ENCODE measurements at places on chromosomes 3 and 15.

- DNase-seq, result peak; percentile 37
Measured at GRCh38 chr3:185069037-185070030, 83.5 kb downstream of the C3orf70 start.

DNA sequence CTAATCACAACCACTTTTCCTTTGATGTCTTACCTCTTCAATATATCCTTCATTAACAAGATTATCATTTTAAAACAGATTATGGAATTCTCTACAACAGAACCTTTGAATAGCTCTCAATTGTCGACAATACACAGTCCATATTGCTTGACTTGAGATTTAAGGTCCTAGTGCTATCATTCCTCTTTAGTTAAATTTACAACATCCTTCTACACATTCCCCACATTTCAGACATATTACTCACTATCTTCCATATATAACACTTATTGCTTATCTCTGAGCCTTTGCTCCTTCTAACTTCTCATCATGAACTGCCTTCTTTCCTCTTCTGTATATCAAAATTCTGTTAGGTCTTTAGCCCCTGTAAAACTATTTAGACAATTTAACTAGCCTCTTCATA, 247.0 kb downstream of the STXBP5L start:
- DNase-seq, result no peak

GRCh38 chr3:44159696-44160300, 81.9 kb upstream of the TOPAZ1 start:
- no peak for DNase-seq

GRCh38 chr15:97386940-97387339, 573.6 kb upstream of the ARRDC4 start:
- DNase-seq, result no peak

- DNase-seq, result no peak
Measured at GRCh38 chr3:9761919-9762318, 7.8 kb downstream of the CAMK1 start.

DNA sequence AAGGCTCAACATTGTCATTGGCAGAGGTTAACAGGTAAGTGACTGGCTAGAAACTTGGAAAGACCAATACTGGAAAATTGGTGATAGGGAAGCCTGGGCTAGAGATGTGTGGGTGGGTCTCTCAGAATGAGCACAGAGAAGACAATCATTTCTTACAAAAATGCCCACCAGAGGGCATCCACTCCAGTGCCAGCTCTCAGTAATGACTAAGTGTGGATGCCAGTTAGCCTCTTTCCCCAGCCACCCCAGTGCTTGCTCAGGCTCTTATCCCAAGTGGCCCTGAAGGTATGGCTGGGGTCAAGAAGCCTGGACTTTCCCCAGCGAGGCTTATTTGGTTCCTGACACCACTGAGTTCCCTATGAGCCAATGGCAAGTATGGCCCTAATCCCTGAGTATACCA, 115.9 kb upstream of the ST8SIA2 start:
- DNase-seq, result no peak

GRCh38 chr3:112365636-112366035, 32.7 kb downstream of the CD200 start:
- no peak for DNase-seq

- no peak for DNase-seq
Measured at GRCh38 chr3:157753787-157754136, 250.5 kb upstream of the VEPH1 start.

- no peak for DNase-seq
Measured at GRCh38 chr3:166089575-166089974, 252.4 kb upstream of the BCHE start.

- no peak for DNase-seq
Measured at GRCh38 chr3:43926055-43926454, 235.3 kb downstream of the ABHD5 start.

DNA sequence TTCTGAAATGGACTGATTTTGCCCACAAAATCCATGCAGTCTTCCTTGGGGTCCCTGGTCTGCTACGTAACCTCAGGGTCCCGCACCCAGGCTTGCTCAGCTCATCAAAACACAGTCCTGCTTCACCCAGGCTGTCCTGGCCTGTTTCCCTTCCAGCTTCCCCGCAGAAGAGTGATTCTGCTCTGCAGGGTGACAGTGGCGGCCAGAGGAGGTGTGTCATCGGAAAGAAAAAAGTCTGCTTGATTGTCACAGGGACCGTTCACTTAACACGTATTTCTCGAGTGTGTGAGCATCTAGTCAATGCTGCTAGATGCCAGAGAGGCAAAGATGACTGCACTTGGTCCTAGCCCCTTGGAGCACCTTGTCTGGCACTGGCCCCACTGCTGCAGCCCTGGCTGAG, 50.1 kb upstream of the ABHD2 start:
- DNase-seq, result no peak

GRCh38 chr3:41710646-41711388, 251.1 kb downstream of the ULK4 start:
- no peak for DNase-seq

DNA sequence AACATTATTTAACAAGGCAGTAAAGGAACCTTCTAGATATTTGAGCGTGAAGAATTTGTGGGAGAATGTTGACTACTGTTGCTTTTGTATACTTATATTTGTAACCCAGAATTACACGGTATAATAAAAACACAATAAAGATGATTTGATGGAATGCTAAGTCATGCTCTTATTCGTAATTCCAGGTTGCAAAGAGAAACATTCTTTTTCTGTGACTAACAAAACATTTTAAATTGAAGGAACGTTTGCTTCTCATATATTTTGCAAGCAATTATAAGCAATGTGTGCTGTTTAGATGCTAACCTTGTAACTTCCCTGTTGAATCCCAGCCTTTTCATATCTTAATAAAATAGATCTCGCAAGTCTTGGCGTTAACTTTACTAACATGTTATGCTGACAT, 124.4 kb upstream of the CGNL1 start:
- no peak for DNase-seq

- no peak for DNase-seq
Measured at GRCh38 chr15:62783303-62783957, 259.1 kb upstream of the TPM1 start.

DNA sequence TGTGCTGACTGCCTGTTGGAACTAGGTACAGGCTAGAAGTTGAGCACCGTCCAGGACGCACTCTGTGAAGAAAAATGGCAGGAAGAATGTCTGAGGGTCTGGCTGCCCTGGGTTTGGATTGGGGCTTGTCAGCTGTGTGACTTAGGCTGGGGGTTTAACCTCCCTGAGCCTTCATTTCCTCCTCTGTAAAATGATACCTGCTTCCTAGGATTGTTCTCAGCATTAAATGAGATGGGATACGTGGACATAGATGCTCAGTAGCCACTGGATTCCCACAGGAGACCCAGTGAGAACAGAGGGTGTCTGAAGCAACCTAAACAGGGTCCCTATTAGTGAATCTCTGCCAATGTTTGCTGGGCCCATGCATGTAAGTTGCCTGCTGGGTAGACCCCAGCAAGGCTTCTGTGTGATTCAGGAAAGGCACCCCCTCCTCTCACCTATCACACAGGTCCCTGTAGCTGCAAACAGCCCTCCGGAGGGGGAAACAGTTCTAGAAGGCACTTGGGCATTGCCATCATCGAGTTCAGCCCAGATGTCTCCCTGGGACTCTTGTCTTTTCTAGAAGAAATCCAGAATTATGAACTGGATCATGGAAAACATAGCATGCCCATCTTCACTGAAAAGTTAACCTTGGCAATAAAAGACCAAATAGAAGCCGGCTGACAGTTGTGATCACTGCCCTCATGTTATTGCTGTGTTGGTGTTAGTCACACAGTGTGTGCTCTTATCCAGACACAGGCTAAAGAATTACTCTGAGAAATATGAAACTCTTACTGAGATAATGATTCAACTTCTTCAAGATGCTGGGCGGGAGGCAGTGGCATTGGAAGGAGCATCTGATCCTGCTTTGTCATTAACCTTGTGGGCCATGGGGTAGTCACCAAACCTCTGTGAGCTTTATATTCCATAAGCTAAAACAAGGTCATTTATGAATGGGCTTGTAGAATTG, 64.5 kb downstream of the SMAD6 start:
- DNase-seq, result no peak

- no peak for DNase-seq
Measured at GRCh38 chr15:74843891-74844299, 939 bp upstream of the ULK3 start.

- no peak for DNase-seq
Measured at GRCh38 chr3:186639778-186640472, at the start of gene FETUB. Gene FETUB (plus strand): TSS chr3:186640399. CDS start chr3:186640461, 62 bp downstream.

DNA sequence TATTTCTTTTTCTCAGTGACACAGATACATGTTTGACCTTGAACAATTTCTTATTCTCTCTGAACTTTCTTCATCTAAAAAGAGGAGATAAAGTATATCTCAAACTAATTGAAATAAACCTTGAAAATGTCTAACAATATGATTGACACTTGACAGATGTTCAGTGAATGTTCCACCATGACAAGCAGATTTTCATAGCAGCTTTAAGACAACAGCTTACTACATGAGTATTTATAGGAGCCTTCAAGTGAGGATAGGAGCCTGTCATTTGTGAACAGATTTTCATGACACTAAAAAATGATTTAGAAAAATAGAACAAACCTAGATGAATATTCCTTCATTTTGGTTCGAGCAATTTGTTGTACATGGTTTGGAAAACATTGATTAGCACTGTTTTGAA, 13.3 kb downstream of the SYN2 start:
- DNase-seq, result no peak

- no peak for DNase-seq
Measured at GRCh38 chr15:80523746-80524145, 119.6 kb downstream of the ARNT2 start.

DNA sequence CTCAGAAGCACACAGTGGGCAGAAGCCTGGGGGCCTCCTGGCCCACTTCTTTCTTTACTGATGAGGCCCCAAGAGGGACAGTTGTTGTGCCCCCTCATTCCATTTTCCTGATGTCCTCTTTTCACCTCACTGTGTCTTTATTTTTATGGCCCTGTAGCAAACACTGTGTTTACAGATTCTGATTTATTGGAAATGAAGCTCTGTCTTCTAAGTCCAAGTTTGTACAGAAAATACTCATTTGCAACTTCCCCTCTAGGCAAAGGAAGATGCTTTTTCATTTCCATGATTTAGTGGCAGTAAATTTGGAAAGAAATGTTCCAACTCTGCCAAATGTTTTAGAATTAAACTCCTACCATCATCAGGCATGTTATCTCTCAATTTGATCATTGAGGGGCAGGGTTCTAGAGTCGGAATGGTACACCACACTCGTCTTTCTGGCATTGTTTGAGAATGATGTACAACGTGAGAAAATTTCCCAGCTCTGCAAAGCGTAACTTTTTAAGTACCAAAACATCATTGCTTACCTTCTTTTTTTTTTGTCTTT, 129.7 kb downstream of the ARNT2 start:
- no peak for DNase-seq

- DNase-seq, result no peak
Measured at GRCh38 chr3:64058566-64058965, 35.3 kb upstream of the PSMD6 start.

- DNase-seq, result no peak
Measured at GRCh38 chr3:190692256-190692655, 170.2 kb downstream of the GMNC start.

- no peak for DNase-seq
Measured at GRCh38 chr3:114510201-114510600, 216.4 kb downstream of the TIGIT start.

- DNase-seq, result no peak
Measured at GRCh38 chr3:72582963-72583362, 265.3 kb downstream of the SHQ1 start.

- DNase-seq, result no peak
Measured at GRCh38 chr3:79052054-79052681, 715.6 kb downstream of the ROBO1 start.

DNA sequence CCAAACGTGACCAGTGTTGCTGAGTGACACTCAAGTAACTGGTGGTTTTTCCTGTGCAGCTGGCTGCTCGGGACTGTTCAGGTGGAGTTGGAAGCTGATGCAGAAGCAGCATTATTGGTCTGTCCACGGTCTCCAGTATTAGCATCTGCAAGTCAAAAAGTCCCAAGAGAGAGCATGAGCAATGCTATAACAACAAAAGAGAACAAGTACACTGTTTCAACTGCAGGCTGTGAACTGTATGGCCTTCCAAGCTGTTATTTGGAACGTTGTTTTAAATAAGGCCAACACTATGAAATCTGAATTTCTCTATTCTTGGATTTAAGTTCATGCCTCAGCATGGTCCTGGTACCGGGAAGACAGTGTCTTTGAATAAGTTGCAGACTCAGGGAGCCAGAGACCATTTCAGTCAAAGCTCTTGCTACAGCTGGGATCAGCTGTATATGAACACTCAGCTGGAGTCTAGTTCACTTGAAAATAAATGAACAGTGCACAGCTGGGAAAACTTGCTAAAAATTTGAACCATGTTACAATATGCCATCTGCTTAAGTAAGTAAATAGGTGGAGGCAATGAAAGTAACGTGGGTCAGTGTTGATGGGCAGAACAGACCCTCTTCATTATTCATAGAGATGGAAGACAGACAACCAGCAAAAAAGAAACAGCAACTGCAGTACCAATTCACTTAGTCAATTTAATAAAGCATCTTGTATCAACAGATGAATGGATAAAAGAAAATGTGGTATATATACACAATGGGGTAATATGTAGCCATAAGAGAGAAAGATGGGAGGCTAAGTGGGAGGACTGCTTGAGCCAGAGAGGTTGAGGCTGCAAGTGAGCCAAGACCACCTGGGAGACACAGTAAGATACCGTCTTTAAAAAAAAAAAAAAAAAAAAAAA, 45.1 kb downstream of the NR1I2 start:
- no peak for DNase-seq
